Activated CD8-positive, alpha-beta memory T cell treated with anti-CD3 and anti-CD28 coated beads for 48 hours (primary cell): ENCODE measurements at places on chromosomes 16 and 17.
A peak's percentile ranks its signal among the peaks of the same experiment; 100 is the strongest.

DNA sequence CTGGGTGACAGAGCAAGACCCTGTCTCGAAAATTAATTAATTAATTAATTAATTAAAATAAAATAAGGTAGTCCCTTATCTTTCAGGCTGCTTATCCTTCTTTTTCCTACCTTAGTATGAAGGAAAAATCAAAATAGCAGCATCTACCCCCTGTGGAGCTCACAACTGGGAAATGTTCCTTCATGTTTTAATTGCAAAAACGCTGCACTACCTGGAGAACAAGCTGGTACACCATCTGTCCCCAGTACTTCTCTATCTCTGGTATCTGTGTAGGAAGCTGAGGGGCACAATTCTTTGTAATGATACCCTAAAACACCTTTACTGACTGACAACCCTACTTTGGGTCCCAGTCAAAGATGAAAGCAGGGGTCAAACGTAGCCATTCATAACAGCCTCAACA, 55.1 kb upstream of the MNT start:
- no peak for DNase-seq

DNA sequence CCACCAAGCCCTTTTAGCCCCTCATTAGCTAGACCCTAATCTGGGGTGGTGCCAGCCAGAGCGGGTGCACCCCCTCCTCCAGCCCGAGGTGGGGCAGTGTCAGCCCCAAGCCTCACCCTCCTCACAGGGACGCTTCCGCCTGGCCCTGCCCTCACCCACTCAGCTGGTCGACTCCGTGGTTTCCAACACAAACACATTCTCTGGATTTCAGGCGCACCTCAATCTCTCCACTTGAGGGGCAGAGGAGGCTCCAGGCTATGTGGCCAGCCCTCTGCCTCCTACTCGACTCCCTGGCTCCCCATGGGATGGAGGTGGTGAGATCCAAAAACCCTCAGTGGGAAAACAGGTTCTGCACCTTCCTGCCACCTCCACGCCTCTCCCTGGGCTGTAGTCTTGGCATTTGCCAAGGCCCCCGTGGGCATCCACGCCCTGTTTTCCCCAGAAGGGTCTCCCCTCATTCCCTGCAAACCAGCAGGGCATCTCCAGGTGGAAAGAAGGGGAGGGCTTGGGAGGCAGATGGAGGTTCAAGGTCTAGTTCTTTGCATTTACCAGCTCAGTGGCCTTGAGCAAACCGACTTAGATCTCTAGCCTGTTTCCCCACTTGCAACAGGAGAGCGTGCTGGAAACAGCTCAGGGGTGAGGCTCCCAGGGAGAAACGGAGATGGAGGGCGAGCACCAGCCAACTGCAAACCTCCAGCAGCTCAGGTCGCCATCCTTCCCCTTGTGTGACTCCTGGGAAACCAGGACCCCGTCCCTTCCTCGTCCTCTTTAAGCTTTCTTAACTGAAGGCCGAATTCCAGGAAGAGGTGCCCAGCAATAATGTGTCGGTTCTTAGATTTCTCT, 1.7 kb downstream of the EMP2 start:
- DNase-seq: no peak

- no peak for DNase-seq
These were observed 249.2 kb downstream of the HAPSTR1 start for GRCh38 chr16:9340526-9341256.

DNA sequence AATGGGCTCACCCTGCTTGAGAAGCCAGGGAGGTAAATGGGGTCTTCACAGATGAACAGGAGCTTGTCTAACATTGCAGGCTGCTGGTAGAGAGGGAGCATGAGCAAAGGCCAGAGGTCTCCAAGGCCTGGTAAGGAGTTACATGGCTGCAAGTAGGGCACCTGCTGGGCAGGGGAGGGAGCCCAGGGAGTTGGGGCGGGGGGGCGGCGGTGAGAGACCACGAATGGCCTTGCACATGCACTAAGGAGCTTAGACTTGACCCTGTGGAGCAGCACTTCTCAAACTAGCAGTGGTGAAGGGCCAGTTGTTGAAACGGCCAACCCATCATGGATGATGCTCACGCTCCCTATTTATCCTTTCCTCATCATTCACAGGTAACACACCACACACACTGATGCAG, 38.4 kb downstream of the ERN1 start:
- DNase-seq: no peak

DNA sequence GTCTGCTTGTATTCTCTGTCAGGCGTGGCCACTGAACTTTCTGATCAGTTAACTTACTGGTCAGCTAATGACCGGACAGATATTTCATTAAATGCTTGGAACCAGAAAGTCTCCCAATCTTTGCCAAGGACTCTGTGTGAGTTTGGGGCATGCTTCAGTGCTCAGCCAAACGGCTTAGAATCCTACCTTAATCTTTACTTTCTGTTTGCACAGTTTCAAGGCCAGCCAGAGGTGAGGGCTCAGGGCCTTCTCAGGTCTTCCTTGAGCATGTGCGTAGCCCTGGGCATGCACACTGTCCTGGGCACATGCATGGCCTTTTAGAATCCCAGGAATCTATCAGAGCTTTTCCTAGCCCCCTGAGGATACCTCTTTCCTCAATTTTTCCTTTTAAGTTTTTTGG, 230.1 kb downstream of the RAB11FIP4 start:
- DNase-seq: no peak

DNA sequence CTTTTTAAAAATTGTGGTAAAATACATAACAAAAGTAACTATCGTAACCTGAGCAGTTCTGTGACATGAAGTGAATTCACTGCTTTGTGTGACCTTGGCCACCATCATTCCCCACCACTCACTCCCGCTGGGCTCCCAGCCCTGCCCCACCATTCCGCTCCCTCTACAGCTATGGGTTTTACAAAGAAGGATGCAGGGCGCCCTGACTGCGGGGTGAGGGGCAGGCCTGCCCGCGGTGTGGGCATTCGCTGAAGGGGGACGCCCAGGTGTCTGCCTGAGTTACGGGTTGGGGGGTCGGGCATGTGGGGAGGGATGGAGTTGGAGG, at the start of gene CEMP1:
TSS of gene CEMP1 (minus strand) at position 38 of the 325 bp plus-strand sequence. CDS start 335 bp downstream, outside the sequence.
- no peak for DNase-seq

GRCh38 chr17:76296186-76296585, 11.9 kb downstream of the QRICH2 start:
- no peak for DNase-seq

DNA sequence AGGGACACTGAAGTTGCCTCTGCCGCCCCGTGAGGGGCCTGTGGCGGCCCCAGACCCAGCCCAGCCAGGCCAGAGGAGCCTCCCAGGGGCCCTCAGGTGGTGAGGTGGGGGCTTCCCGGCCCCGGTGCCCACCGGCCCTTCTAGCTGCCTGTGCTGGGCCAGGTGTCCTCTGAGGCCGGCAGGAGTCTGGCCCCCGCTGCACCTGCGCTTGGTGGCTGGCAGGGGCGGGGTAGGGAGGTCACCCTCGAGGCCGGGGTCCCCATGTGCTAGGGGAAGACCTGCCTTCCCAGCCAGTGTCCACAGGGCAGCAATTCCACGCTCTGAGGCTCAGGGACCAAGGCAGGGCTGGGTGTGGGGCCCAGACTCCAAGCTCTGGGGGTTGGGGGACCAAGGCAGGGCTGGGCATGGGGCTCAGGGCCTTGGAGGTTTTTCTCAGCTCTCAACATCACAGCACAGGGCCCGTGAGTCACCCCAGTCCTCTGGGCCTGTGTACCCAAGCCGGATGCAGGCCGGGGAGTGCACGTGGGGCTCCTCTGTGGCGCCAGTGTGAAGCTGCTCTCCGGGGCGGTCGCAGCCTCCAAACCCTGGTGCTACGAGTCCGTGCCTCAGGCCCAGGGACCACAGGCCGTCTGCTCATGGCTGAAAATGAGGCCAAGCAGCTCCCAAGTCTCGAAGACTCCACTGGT, 1.3 kb upstream of the CCDC154 start:
- DNase-seq: no peak

DNA sequence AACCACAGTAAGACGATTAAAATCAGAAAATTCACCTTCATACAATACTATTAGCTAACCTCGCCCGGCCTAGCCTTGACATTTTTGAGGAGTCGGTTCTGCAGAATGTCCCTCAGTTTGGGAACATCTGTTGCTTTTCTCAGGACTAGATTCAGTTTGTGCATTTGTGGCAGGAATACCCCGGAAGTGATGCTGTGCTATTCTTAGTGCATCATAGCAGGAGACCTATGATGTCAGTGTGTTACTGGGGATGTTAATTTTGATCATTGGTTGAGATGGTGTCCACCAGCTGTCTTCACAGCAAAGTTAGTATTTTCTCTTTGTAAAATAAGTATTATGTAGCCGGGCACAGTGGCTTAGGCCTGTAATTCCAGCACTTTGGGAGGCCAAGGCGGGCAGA, 21.5 kb upstream of the HELZ start:
- no peak for DNase-seq

DNA sequence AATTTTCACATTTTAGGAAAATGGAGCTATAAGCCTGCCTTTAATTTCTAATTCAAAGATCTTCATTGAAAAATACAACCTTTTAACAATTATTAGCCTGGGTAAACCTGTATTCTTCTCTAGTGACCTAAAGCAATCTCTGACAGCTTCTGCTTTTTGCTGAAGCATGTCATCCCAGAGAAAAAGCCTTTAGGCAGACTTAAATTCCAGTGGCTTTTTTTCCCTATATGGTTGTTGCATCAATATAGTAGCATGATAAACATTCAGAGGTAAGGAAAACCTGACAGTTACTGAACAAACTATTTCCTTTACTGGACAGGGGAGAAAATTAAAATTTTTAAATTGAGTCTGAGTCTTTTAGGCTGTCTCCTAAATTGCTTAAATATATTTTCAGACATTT, 7.8 kb upstream of the EVI2A start:
- DNase-seq: no peak

GRCh38 chr16:11994143-11995119, 17.9 kb downstream of the SNX29 start:
- DNase-seq: no peak

- DNase-seq: peak; percentile 54
These were observed 45.9 kb downstream of the SOCS3 start for GRCh38 chr17:78313735-78314648.

DNA sequence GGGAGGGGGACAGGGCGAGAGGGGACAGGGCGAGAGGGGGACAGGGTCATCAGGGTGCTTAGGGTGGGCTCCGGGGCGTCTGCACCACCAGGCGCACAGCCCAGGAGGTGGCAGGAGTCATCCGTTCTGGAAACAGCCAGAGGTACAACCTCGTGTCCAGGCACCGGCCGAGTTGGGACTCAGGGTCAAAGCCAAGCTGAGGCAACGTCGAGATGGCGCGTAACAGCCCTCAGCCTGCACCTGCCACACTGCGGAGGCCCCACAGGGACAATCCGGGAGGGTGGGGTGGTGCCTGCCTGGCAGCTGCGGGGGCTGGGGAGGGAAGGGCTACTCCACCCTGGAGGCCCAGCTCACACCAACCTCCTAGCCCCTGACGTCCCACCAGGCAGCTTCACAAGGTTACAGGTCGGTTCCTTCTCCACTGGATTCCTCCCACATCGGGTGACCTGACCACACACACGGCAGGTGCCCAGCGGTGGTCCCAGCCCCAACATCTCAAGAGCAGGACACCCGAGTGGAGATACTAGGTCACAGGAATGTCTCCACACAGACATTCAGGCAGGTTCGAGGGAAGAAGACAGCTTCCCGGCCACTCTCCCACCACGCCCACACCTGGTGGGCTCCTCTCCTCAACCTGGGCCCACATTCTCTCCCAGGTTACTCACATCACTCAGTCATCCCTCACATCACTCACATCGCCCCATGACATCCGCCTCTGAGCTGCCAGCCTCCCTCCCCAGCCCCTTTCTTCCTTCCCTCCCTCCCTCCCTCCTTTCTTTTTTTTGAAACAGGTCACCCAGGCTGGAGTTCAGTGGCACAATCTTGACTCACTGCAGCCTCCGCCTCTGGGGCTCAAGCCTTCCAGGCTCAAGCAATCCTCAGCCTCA, 47.3 kb downstream of the RPH3AL start:
- DNase-seq: no peak

- no peak for DNase-seq
These were observed 3.9 kb downstream of the TRPV2 start for GRCh38 chr17:16419074-16419928.

- no peak for DNase-seq
These were observed 580 bp downstream of the MT1X start for GRCh38 chr16:56682703-56683397.

- DNase-seq: no peak
These were observed 22.6 kb downstream of the TPPP3 start for GRCh38 chr16:67370661-67371060.

DNA sequence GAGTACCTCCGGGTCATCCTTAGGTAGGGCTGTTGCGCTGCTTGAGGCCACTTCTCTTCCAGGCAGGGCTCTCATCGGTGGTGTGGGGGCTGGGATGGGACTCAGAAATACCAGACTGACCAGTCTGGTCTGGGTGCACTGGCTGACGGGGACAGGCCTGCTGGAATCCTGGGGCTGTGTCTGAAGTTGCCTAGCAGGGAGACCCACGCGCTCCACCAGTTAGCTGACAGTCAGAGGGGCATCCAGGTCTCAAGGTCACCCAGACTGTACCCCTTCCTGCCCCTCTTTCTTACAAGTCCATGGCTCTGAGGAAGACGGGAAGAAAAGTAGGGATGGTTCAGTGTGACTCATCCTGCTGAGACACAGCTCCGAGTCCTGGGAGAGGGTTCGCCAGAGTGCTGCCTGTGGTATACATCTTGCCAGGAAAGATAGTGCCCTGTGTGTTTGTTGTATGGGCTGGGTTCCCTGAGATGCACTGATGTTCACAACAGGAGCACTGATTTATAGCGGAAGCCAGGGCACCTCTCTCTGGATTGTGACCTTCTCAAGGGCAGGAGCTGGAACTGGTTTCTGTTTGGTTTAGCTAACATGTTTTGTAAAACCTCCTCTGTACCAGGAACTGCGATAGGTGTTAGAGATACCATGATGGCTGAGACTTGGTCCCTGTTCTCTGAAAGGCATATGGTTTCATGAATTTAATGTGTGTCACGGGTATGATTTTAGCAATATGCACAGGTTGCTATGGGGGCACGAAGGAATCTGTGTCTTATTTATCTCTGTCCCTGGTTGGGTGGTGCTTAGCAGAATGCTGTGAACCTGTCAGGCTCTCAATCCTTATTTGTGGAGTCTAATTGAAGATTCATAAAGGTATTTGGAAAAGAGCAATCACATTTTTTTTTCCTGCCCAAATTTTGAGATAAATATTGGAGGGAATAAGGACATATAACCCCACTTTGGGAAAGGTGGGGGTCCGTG, 97.5 kb downstream of the OR1D5 start:
- no peak for DNase-seq

GRCh38 chr16:87368029-87368770, 15.4 kb downstream of the FBXO31 start:
- no peak for DNase-seq

DNA sequence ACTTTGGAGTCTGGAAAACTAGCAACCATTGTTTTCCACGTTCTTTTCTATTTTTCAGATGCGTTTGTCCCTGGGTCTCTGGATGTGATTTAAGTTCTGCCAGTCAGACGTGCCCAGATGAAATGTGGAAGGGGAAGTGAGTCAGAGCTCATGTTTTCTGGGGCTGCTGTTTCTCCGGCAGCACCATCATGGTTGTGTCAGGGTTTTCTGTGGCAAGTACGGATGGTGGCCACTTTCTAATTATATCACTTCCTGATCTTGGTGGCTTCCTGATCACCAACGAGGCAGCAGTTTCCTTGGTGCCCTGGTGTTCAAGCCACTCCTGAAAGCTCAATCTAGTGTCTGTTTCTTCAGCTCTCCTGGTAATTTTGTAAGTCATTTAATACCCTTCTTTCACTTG, 31.4 kb upstream of the PMFBP1 start:
- no peak for DNase-seq

- DNase-seq: no peak
These were observed 308.5 kb upstream of the TBX2 start for GRCh38 chr17:61091096-61091495.
